ENCODE measurements at places on chromosomes 2 and 18. TPM values are rescaled to one million over a fixed set of nuclear protein-coding genes. Genes with fewer than 3 reads are reported as not detected.

The STARD6 gene
- not detected for total RNA-seq

The DTYMK gene
- 12.9 TPM for total RNA-seq

The RAD51AP2 gene
- not detected for total RNA-seq

The COL3A1 gene
- total RNA-seq: 0.27 TPM

The ITPRID2 gene
- total RNA-seq: 42.4 TPM

The EN1 gene
- total RNA-seq: not detected

The ZNF804A gene
- not detected for total RNA-seq

The SEMA4F gene
- total RNA-seq: 20.0 TPM

The HTR2B gene
- total RNA-seq: not detected

The SLC38A11 gene
- not detected for total RNA-seq

The CYB5A gene
- 30.6 TPM for total RNA-seq

The ZNG1B gene
- total RNA-seq: 40.3 TPM

The ST8SIA3 gene
- not detected for total RNA-seq

The IL36B gene
- total RNA-seq: not detected

The WDR54 gene
- 33.2 TPM for total RNA-seq

The AAK1 gene
- total RNA-seq: 191 TPM

The CARF gene
- total RNA-seq: 10.6 TPM

The RGPD3 gene
- total RNA-seq: not detected

The HJURP gene
- not detected for total RNA-seq

The SNTG2 gene
- total RNA-seq: 4.1 TPM

The ALK gene
- not detected for total RNA-seq

The NPHP1 gene
- total RNA-seq: 0.43 TPM

The GNLY gene
- 5.9 TPM for total RNA-seq

The TMEFF2 gene
- not detected for total RNA-seq

The ALLC gene
- total RNA-seq: not detected

The EVA1A gene
- total RNA-seq: 0.62 TPM

The TEKT4 gene
- 0.15 TPM for total RNA-seq

The ARL4C gene
- 202 TPM for total RNA-seq

The TUBB8B gene
- total RNA-seq: not detected

The GAL3ST2 gene
- not detected for total RNA-seq

The NEB gene
- total RNA-seq: 0.75 TPM

The COPS8 gene
- total RNA-seq: 40.8 TPM

The RAB17 gene
- not detected for total RNA-seq

The BZW1 gene
- total RNA-seq: 132 TPM

The GRHL1 gene
- total RNA-seq: 0.56 TPM

The SERPINB12 gene
- total RNA-seq: not detected

The TEX44 gene
- total RNA-seq: not detected

The MGAT4A gene
- total RNA-seq: 280 TPM

The SIGLEC15 gene
- total RNA-seq: not detected

The FSIP2 gene
- 0.54 TPM for total RNA-seq

The SLC11A1 gene
- total RNA-seq: 0.23 TPM

The CDH2 gene
- 0.27 TPM for total RNA-seq

The UNC80 gene
- total RNA-seq: not detected

The KIAA2012 gene
- total RNA-seq: not detected
